HAP-1 (cell line): ENCODE measurements at places on chromosomes 1 and 21.

- no peak for DNase-seq
Measured at GRCh38 chr1:6703016-6703415, 1.4 kb upstream of the DNAJC11 start.

- DNase-seq: no peak
Measured at GRCh38 chr21:46254208-46254975, 25.8 kb upstream of the LSS start.

- DNase-seq: no peak
Measured at GRCh38 chr1:9892563-9893528, 17.2 kb downstream of the CTNNBIP1 start.

DNA sequence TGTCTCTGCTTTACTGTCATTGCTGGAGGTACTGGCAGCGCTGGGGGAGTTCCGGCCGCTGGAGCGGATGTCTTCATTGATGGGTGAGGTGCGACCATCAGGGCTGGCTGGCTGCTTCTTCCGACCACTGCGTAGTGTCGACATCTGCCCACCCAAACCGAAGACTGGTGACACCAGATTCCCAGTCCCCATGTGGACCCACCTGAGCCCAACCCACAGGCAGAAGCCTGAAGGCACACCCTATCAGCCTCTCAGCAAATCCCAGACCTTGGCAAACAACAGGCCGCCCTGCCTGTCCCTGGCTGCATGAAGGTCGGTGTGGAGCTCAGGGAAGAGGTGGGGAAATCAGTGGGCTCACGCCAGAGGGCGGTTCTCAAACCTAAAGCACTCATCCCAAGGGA lies 44.8 kb downstream of the SLC45A1 start:
- no peak for DNase-seq

- no peak for DNase-seq
Measured at GRCh38 chr1:30571380-30571779, 152.0 kb downstream of the MATN1 start.

DNA sequence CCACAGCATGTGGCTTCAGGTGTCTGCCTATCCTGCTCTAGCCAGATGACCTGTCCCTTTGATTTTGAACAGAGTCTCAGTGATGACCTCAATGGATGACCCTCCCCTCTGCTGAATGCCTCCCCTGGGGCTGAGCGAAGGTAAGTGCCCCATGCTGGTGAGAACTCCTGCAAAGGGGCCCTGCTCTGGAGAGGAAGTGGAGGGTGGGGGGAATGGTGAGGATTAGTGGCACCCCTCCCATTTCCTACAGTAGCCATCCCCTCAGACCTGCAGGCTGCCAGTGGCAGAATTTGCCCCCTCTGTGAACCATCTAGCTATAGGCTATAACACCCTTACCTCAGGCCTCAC lies 3.7 kb upstream of the PMVK start:
- no peak for DNase-seq

GRCh38 chr1:231590453-231591198 lies 36.0 kb upstream of the DISC1 start:
- DNase-seq: peak; percentile 63

- peak; percentile 80 for DNase-seq
Measured at GRCh38 chr1:211944733-211945500, 90.4 kb downstream of the INTS7 start.

GRCh38 chr1:239977416-239977815 lies 114.3 kb upstream of the FMN2 start:
- no peak for DNase-seq

DNA sequence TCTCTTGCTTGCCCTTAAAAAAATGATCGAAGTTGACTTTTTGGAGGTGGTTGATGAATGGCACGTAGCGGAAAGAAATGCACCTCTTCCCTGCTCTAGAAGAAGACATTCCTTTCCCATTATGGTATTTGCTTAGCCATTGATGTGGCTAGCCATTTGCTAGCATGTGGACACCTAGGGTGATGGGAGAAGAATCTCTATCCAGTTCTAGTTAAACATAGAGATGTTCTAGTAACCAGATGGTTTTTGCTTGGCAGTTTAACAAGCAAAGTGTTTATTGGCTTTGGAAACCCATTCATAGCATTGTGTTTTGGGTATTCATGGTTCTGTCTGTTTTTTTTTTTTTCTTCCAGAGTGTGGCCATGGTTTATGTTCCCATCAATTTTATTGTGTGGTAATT lies 78.9 kb downstream of the KCNJ6 start:
- no peak for DNase-seq

DNA sequence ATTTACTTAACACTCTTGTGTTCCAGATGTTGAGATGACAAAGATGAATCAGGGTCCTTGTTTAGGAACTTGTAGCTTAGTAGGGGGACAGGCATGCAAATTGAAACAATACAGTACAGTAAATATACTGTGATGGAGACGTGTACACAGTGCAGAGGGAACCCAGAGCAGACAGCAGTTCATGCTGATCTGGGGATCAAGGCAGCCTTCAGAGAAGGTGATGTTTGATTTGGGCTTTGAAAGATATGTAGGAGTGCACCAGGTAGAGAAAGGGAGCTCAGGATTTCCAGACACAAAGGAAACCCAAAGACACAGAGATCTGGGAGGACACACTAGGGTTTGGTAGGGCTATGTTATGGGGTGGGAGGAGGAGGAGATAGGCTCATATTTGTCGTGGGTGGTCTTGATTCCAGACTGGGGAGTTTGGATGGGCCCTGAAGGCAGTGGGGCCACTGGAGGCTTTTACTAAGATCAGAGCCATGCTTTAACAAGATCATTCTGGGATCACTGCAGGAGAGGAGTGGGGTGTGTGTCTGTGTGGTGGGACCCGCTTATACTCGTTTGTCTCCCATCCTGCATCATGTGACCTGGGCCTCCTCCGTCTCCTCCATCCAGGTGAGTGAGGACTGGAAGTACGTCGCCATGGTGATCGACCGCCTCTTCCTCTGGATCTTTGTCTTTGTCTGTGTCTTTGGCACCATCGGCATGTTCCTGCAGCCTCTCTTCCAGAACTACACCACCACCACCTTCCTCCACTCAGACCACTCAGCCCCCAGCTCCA lies 7.8 kb downstream of the CHRNB2 start:
- DNase-seq: no peak

- no peak for DNase-seq
Measured at GRCh38 chr1:183385340-183386144, 32.6 kb downstream of the NMNAT2 start.

- DNase-seq: no peak
Measured at GRCh38 chr1:197305925-197306324, 37.9 kb downstream of the CRB1 start.

GRCh38 chr1:223708001-223708359 lies 4.4 kb upstream of the CAPN2 start:
- no peak for DNase-seq

DNA sequence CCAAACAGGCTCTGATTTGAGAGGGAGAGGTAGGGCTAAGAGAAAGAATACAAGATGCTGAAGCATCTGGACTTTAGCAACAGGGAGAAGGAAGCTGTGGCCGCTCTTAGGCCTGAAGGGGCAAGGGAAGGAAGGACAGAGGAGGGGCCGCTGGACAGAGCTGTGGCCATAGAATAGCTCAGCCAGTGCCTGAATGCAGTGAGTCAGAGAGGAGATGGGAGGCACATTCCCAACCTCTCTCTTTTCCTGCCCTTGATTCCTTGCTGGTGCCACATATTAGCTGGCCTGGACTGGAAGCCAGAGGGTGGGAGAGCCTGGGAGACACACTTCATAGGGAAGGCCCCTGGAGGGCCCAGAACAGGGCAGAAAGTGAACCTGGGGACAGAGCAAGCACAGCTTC lies 83.4 kb upstream of the POU3F1 start:
- DNase-seq: no peak
